Thyroid gland (tissue), 4 donors: ENCODE measurements at places on chromosomes 16 and 17.

DNA sequence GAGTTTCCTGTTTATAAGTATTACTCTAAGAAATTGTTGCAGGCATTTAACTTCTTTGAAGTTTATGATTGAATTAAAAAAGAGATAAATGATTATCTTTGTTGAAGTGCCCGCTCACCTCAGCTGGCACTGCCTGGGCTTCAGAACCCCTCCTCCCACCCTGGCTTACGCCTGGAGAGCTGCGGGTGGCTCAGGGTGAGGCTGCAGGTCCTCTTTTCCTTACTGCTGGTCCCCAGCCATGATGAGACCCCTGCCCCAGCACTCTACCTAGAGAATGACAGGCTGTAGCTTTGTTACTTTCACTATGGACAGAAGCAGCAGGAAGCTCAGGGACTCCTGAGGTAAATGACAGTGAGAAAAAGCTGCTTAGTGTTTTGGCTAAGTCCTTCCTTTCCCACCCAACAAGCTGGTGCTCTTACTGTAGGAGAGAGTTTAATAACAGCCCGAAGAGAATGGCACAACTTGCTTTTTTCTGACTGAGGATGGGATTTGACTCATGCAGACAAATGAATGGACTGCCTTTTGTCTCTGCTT lies 62.1 kb downstream of the EPN2 start:
- peaks cover 33% of the 10 kb centered on the region for H3K4me1 ChIP-seq
- DNase-seq = no peak
- no peaks in the 10 kb centered on the region for H3K27me3 ChIP-seq
- H3K36me3 ChIP-seq = no peaks in the 10 kb centered on the region
- H3K4me3 ChIP-seq = no peak overlapping the region
- H3K27ac ChIP-seq = peak overlapping the region; percentile 69

- DNase-seq = peak; percentile 68
- H3K4me1 ChIP-seq = peaks cover 42% of the 10 kb centered on the region
- H3K27ac ChIP-seq = no peak overlapping the region
- H3K36me3 ChIP-seq = no peaks in the 10 kb centered on the region
- no peaks in the 10 kb centered on the region for H3K27me3 ChIP-seq
Measured at GRCh38 chr17:56593086-56593645, 333 bp upstream of the NOG start.

DNA sequence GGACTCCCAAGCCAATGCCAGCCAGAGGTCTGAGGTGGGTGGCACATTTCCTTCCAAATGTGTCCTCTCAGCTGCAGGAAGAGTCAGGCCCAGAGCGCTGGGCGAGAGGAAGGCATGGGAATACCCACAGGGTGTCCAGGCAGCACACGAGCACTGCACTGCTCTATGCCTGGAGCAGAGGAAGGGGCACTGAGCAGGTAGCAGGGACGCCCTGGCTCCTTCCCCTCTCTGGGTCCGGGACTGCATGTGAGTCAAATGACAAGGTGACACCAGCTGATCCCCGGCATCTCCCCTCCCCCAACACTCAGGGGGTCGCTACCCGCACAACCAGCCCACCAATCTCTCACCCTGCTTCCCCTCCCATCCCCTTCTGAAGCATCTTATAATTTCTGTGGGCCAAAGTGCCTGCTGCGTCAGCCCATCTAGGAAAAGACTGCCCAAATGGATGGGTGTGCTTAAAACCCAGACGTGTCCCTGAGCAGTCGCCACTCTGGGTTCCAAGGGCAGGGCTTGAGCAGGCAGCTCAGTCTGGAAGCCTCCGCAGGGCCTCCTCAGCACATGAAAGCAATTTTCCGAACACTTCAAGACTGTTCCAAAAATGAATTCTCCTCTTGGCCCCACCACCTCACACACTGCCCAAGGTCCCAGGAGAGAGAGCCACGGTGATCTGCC lies 12.0 kb upstream of the BCAR1 start:
- no peaks in the 10 kb centered on the region for H3K36me3 ChIP-seq
- peaks cover 68% of the 10 kb centered on the region for H3K4me1 ChIP-seq
- no peaks in the 10 kb centered on the region for H3K27me3 ChIP-seq
- H3K4me3 ChIP-seq = no peak overlapping the region
- no peak overlapping the region for H3K27ac ChIP-seq

GRCh38 chr16:74736531-74737157 lies 36.0 kb upstream of the MLKL start:
- no peak overlapping the region for H3K27ac ChIP-seq
- no peak overlapping the region for H3K4me3 ChIP-seq

- H3K36me3 ChIP-seq = no peaks in the 10 kb centered on the region
- DNase-seq = no peak
- no peaks in the 10 kb centered on the region for H3K27me3 ChIP-seq
- no peak overlapping the region for H3K4me3 ChIP-seq
- no peak overlapping the region for H3K27ac ChIP-seq
- H3K4me1 ChIP-seq = no peaks in the 10 kb centered on the region
Measured at GRCh38 chr17:9897372-9897968, 7.6 kb downstream of the RCVRN start.

- DNase-seq = peak; percentile 69
- H3K36me3 ChIP-seq = no peaks in the 10 kb centered on the region
- no peak overlapping the region for H3K4me3 ChIP-seq
- peaks cover 9% of the 10 kb centered on the region for H3K4me1 ChIP-seq
Measured at GRCh38 chr17:6913608-6914443, 82.0 kb upstream of the ALOX12 start.

DNA sequence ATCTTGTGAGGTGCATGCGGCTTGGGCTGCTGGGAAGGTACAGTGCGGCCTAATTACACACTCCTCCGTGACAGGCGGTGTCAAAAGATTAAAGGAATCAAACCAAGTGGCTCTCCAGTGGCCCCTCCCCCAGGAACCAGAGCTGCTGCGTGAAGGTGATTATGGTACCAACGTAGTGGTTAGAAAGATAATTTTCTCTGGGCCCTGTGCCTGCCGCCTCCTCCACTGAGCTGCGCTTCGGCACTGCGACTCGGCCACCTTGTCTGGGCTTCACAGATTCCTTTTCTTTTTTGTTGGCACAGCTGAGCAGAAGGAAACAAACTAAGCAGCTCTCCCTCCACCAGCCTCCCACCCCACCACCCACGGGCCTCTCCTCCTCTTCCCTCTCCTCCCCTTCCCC lies 113.2 kb upstream of the SDK2 start:
- H3K36me3 ChIP-seq = no peaks in the 10 kb centered on the region
- H3K27me3 ChIP-seq = no peaks in the 10 kb centered on the region
- no peak for DNase-seq

DNA sequence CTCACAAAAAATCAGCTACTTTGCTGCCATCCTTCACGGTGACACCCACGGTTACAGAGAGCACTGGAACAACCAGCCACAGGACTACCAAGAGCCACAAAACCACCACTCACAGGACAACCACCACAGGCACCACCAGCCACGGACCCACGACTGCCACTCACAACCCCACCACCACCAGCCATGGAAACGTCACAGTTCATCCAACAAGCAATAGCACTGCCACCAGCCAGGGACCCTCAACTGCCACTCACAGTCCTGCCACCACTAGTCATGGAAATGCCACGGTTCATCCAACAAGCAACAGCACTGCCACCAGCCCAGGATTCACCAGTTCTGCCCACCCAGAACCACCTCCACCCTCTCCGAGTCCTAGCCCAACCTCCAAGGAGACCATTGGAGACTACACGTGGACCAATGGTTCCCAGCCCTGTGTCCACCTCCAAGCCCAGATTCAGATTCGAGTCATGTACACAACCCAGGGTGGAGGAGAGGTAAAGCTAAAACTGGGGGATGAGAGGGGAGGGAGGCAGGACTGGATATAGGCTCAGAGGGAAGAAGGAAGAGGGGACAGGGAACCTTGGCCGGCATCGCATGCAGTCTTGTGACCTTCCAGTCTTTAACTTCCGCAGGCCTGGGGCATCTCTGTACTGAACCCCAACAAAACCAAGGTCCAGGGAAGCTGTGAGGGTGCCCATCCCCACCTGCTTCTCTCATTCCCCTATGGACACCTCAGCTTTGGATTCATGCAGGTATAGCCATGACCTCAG lies 581 bp downstream of the CD68 start:
- peak overlapping the region; percentile 85 for H3K27ac ChIP-seq
- no peak overlapping the region for H3K4me3 ChIP-seq
- no peaks in the 10 kb centered on the region for H3K27me3 ChIP-seq
- peaks cover 50% of the 10 kb centered on the region for H3K4me1 ChIP-seq

- H3K27me3 ChIP-seq = no peaks in the 10 kb centered on the region
- DNase-seq = peak; percentile 60
- H3K4me1 ChIP-seq = no peaks in the 10 kb centered on the region
- peak overlapping the region; percentile 89 for H3K4me3 ChIP-seq
- peaks cover 22% of the 10 kb centered on the region for H3K36me3 ChIP-seq
- H3K27ac ChIP-seq = peak overlapping the region; percentile 96
Measured at GRCh38 chr16:30609002-30609925, 925 bp downstream of the ZNF689 start.

DNA sequence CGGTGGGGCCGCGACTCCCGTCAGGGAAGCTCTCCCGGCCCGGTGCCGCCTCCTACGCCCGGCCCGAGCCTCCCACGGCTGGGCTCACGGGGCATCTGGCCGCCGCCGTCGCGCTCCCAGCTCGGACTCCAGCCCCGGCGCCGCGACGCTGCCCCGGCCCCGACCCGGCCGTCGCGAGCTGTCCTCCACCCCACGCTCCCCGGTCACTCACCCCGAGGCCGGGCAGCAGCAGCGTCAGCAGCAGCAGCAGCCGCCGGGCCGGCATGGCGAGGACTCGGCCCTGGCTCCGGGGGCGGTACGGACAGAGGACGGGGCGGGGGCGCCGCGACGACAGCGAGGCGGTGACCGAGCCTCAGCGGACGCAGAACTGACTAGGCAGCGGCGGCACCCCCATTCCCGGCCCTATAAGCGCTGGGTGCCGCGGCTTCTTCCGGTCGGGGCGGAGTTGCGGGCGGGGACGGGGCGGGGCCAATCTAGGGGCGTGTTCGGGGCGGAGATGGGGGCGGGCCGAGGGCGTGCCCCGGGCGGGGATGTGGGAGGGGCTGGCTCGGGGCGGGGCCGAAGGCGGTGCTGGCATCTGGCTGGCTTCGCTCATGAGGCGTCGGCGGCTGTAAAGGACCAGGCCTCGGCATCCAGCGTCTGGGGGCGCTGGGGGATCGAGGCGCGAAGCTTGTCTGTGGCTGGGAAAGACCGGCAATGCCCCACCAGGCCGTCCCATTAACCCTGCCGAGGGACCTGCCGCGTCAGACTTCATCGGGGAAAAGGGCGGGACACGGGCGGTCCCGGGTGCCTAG lies at the start of gene ERN1:
Gene ERN1, minus strand, starts transcription at position 380 of the 794 bp plus-strand sequence. Its CDS starts 115 bp downstream, at position 265.
- H3K36me3 ChIP-seq = no peaks in the 10 kb centered on the region
- H3K27ac ChIP-seq = peak within 1 kb of the TSS; percentile 88

DNA sequence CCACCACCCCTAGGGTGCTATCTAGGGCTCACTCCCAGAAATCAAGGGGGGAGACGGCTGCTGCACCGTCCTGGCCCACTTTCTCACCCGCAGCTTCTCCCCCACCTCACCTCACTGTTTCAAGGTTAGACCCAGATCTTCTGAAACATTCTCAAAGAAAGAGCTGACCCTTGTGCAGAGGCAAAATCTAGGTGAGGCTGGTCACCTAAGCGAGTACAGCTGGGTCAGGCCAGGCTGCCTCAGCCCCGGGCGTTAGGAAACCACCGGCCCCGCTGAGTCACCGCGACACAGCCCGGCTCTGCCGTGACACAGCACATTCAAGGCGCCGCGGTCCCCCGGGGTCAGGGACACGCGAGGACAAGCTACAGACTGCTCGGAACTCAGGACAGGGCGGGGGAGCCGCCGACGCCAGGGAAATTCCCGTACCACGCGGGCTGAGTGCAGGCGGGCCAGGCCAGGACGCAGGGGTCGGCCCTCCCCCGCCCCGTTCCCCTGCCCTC lies 27.1 kb downstream of the GNPTG start:
- peak overlapping the region; percentile 47 for H3K4me3 ChIP-seq
- peak overlapping the region; percentile 74 for H3K27ac ChIP-seq
- H3K36me3 ChIP-seq = peaks cover 11% of the 10 kb centered on the region
- no peaks in the 10 kb centered on the region for H3K27me3 ChIP-seq

DNA sequence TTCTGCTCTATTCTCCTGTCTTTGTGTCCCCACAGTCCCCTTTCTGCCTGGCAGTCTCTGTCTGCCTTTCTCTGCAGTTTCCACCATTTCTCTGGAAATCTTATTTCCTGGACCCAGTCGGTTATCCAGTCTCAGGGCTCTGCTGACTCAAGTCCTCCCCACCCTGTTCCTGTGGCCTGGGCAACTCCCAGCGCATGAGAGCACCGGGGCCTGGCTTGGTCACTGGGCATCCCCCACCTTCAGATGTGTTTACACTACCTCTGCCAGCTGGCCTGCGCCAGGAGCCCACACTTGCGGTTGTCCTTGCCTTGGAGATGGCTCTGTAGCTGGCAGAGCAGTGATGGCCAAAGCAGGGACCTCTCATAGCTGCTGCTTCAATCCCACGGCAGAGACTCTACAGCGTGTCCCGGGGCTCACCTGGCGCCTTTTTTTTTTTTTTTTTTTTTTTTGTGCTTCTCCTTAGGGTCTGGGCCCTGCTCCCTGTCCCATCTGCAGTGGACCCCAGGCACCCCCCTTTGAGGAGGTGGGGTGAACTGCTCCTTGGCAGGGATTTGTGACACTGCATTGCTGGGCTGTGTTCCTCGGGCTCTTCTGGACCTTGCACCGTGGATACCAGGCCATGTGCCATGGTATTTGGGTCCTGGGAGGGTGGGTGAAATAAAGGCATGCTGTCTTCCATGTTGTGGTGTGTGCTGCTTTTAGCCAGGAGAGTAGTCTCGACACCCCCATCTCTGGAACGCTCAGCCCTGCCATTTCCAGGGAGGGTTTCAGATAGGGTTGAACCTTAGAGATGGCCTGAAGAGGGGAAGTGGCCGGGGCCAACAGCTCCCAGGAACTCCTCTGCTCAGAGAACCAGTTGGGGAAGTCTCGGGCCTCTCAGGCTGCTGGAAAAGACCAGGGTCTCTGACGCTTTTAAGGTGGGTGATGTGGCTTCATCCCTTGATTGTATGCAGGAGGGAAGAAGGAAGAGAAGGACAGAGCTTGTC lies 17.5 kb downstream of the GUCY2D start:
- no peaks in the 10 kb centered on the region for H3K36me3 ChIP-seq
- H3K4me3 ChIP-seq = no peak overlapping the region
- peaks cover 39% of the 10 kb centered on the region for H3K4me1 ChIP-seq
- no peaks in the 10 kb centered on the region for H3K27me3 ChIP-seq

DNA sequence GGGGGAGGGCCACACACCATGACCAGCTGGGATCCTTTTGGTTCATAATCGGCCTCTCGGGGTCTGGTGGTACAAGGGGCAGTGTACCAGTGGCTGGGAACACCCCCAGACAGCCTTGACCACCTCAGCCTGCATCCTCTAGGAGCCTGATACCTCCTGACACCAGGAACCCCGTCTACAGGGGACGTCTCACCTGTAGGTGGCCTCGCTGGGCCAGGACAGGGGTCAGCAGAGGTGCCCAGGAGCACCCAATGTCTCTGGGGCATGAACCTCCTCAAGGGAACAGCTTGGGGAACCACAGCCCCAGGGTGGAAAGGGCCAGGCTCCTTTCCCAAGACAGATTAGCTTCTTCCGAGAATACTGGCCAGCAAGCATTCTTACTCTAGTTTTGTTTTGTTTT lies 2.5 kb upstream of the METRNL start:
- peaks cover 49% of the 10 kb centered on the region for H3K4me1 ChIP-seq
- DNase-seq = no peak
- no peaks in the 10 kb centered on the region for H3K27me3 ChIP-seq
- H3K27ac ChIP-seq = no peak overlapping the region
- no peak overlapping the region for H3K4me3 ChIP-seq
